ENCODE measurements at places on chromosomes 3 and 15.

- no peak for DNase-seq
Measured at GRCh38 chr3:45640724-45641361, 46.3 kb downstream of the LIMD1 start.

DNA sequence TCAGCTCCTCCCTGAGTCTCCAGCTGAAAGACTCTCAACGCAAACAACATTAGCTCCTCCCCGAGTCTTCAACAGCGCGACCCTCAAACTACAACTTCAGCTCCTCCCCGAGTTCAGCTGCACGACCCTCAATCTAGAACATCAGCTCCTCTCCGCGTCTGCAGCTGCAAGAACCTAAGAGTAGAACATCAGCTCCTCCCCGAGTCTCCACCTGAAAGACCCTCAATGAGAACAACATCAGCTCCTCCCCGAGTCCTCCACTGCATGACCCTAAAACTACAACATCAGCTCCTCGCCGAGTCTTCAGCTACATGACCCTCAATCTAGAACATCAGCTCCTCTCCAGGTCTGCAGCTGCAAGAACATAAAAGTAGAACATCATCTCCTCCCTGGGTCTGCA is 78.3 kb downstream of the TFRC start:
- no peak for DNase-seq

- DNase-seq = no peak
Measured at GRCh38 chr3:7973006-7973405, 528.6 kb upstream of the LMCD1 start.

DNA sequence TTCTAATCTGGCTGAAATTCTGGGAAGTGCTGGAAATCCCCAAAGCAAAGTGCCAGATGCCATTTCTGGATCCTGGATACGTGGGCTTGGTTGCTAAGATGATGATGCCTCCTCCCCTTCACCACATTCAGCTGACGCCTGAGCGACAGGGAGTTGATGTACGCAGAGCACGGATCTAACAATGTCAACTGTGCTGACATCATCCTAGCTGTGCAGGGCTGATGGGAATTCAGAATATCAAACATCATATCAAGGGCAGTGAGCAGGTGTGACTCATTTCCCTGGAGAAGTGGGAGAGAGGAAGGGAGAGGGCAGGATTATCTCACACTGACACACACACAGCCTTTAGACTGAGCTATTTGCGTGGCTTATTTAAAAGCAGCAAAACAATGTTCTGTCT is 92.6 kb upstream of the ZBTB20 start:
- peak; percentile 86 for DNase-seq

- DNase-seq = no peak
Measured at GRCh38 chr15:30956216-30957124, 35.0 kb downstream of the MTMR10 start.

DNA sequence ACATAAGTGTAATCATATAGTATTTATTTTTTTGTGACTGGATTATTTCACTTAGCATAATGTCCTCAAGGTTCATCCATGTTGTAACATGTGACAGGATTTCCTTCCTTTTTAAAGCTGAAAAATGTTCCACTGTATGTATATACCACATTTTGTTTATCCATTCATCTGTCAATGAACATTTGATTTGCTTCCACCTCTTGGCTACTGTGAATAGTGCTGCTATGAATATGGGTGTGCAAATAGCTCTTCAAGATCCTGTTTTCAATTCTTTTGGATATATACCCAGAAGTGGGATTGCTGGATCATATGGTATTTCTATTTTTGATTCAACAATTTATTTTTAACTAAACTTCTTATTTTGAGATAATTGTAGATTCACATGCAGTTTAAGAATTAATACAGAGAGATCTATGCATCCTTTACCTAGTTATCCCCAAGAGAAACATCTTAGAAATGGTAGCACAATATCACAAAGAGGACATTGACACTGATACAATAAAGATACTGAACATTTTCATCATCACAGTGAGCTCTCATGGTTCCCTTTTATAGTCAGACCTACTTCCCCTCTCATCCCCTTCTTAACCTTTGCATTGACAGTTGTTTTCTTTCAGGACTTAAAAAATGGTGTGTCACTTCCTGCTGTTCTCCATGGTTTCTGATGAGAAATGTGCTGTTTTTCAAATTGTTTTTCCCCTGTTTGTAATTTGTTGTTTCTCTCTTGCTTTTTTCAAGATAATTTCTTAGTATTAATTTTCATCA is 90.1 kb downstream of the SATB1 start:
- DNase-seq = no peak

DNA sequence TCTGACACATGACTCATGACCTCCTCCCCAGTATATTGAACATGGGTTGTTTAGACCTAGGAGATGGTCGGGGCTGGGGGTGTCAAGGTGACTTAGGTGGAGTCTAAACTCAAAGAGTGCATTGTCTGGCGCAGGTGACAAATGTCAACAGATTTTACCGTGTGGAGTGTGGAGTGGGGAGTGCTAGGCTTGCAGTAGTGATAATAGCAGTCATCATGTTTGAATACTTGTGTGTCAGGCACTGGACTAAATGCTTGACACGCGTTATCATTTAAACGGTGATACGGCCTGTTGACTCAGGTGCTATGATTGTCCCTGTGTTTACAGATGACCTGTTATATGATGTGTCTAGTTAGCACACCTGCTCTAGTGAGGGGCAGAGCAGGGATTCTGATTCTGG is 30.8 kb downstream of the MUC20 start:
- DNase-seq = no peak

- DNase-seq = no peak
Measured at GRCh38 chr15:65743637-65744252, 48.3 kb downstream of the DENND4A start.

DNA sequence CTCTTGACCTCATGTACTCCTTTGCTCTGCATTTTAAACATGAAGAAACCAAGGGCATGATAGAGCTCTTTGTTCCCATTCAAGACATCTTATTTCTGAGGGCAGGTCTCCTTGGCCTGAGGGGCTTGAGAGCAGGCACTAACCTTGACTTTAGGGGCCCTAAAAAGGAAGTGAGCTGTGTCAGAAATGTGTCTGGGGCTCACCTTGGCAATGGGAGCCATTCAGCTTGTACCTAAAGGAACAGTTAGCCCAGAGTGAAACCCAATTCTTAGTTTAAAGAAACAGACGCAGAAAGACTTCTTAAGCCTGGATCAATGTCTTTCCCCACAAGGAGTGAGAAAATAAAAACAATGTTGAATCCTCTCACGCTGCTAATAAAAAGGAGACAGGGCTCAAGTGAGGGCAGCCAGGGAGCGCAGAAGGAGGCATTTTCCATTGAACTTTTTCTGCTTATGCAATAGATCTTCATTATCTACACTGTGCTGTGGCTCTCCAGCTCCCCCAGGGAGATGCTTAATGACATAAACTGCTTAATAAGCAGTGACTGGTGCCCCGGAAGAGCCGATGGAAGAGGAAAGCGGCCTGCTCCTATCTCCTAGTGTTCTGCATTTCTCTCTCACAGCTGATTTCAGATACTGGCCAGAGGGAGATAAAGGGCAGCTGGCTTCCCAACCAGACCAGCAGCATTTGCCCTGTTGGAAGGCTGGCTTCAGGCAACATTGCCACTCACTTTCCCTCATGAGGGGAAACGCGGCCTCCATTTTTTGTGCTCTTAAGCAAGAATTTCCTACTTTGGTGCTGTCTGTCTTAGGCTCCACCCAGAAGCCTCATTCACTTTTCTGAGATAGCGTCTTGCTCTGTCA is 152.0 kb downstream of the OPA1 start:
- no peak for DNase-seq

DNA sequence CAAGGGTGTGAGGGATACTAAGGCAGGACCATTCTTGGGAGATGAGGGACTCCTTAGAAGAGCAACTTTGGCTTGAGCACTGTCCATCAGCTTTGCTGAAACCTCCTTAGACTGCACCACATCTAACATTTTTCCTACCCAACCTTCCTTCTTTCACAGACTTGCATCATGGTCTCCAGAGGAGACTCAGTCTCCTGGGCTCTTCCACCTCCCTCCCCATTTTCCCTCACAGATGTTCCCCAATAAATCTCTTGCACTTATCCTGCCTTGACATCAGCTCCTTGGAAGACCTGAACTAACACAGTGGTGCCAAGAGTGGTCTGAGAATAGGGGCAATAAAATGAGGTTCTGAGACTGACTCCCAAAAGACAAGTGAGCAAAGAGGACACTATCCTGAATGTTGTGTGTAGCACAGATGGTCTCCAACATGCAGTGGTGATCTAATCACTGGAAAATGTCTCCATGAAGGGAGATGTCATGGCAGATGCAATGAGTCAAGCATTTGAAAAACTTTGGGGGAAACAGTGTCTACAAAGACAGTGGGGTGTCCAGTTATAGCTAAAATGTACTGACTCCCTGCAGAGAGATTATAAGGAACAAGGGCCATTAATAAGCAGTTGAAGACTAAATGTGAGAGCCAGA is 26.0 kb upstream of the BOC start:
- no peak for DNase-seq

GRCh38 chr15:81268881-81269601 is 54.9 kb downstream of the STARD5 start:
- no peak for DNase-seq

- no peak for DNase-seq
Measured at GRCh38 chr15:69860321-69860720, 237.4 kb downstream of the TLE3 start.

DNA sequence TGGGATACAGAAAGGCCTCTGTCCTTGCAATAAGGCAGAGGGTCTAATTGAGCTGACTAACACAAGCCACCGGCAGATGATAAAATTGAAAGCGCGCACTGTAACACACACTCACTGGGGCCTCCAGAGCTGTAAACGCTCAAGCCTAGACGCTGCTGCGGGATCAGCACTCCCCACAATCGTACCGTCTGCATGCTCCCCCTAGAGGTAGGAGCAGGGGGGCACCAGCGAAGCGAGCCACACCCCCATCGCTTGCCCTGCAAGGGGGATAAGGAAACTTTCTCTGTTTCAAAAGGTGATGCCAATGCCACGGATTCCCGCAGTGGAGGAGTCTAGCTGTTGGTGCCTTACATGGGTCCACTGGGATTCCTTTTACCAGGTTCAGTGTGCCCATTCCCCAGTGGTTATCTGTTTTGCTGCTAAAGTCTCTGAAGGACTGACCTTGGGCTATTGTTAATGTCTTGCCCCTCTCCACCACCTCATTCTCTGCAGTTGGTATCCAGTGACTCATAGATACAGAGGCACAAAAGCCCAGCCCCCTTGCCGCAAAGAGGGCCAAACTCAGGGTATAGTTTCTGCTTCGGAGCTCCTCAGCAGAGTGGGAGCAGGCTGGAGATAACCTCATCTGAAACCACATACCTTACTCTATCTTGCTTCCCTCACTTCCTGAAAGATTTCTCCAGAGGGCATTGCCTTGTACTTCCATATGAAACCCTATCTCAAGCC is 139.3 kb upstream of the KBTBD8 start:
- no peak for DNase-seq

- no peak for DNase-seq
Measured at GRCh38 chr3:61356685-61357084, 105.4 kb upstream of the FHIT start.

DNA sequence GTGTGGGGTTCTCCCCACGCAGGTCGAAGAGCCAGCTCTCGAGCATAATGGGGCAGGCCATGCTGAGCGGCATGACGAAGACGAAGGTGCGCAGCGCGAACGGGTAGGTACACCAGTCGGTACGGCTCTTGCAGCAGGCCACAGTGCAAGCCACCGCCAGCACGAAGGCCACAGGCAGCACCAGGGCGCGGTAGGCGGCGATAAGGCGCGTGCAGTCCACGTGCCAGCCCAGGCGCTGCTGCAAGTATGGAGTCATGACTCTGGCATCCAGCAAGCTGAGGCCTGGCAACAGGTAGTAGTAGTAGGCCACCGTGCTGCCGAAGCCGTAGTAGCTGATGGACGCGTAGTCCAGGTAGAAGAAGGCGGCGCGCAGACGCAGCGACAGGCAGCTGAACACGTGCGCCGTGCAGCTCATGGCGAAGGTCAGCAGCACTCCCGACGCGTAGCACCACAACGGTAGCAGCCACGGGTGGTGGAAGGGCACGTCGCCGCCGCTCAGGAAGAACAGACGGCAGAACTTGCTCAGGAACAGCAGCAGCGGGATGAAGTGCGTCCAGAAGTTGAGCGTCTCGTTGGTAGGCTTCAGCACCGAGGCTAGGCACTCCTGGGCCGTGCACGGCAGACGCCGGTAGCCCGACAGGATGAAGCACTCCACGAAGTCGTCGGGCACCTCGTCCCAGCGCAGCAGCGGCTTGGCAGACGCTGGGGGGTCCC is 797 bp downstream of the PAQR9 start:
- no peak for DNase-seq

DNA sequence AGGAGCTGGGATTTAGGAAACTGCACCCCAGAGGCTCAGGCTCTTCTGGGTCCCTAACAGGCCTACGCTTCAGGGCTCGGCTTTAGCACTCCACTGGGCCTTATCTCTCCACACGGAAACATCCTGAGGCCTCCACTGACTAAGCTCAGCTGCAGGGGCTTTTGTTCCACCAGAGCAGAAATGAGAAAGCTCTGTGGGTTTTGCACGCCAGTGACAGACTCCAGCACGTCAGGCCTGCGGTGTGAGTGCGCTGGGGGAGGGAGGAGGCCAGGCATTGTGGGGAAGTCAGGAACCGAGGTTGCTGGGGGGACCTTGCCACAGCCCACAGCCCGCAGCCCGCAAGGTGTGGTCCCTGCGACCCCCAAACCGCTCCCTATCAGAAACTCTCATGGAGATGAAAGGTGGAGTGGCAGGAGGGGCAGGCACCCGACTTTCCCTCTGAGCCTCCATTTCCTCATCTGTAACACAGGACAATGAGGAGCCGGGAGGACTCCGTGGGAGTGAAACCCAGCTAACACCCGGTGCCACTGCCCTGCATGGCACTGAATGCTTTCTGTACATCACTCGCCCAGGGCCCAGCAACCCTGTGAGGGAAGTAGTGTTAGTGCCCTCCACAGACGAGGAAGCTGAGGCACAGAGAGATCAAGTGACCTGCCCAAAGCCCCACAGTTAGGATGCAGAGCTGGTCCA is 106.5 kb downstream of the TPRA1 start:
- DNase-seq = no peak

DNA sequence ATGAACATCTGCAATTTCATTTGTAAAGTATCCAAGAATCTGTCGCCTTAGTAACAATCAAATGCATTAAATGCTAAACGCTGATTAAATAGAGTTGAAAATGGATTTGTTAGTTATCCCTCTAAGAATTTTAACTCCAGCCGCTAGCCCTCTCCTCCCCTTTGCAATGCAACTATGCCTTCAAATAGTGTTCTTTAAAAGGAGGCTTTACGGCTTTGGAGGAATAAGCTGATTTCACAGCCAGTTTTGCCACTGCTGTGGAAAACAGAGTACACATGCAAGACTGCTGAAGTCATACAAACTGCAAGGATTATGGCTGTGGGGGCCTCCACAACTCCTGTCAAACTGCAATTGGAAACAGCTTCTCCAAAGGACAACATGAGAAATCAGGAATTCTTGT is 89.2 kb downstream of the CERS3 start:
- no peak for DNase-seq

- no peak for DNase-seq
Measured at GRCh38 chr15:84793431-84794161, 23.6 kb upstream of the ALPK3 start.

DNA sequence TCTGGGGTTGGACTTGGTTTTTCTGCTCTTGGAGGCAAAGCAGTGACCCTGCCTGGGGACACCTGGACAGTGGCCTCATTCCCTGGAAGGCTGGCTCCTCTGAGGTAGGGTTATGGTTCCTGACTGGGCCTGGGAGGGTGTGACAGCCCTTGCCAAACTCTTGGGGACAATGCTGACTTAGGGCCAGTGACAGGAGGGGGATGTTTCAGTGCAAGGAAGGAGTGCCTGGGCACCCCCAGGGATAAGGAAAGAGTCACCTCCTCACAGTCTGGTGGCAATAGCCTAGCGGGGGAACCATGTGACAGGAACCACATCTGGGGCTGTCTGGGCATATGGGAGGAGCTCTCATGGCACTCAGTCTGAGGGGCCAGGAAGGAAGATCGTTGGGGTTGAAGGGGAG is 91.8 kb downstream of the ABHD5 start:
- no peak for DNase-seq

Measured in NCI-H460 (cell line).